Kidney capillary endothelial cell (primary cell): ENCODE measurements at places on chromosomes 2 and 18.

DNA sequence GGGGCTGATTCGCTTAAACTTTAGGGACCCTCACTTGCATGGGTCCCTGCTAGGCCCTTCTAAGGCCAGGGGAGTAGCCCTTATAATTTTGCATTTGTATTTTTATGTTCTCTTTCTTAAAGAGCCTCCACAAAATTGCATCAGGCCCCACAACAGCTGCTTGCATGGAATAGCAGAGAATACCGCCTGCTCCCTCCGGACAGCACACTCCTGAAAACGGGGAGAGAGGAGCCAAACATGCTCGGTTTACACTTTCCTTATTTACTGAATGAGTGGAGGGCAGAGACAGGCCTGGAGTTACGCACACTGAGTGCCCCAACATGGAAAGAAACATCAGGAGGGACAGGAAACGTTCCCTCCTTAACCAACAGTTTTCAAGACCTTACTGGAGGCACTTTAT is 132.2 kb downstream of the ANTXR1 start:
- DNase-seq, result no peak

- DNase-seq, result no peak
Observed at GRCh38 chr2:229043681-229044080, 227.4 kb downstream of the PID1 start.

GRCh38 chr2:234329202-234329960 is 167.5 kb downstream of the ARL4C start:
- DNase-seq, result no peak

DNA sequence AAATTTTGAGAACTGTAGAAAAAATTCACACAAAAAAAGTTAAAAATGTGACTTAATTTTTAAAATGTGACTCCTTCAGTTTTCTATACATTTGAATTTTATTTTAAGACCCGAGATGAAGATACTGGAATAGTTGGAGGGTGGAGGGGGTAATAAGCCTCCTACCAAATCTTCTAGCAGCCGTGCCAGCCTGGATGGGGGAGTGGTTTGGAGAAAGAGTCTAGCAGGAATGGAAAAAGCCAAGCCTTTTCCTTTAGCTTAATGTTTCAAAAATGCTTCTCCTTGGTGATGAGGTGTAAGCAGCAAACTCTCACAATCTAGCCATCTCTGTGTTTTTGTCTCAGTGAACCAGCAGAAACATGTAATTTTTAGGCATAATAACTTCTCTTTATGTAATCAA is 14.7 kb downstream of the CASP8 start:
- DNase-seq, result no peak

DNA sequence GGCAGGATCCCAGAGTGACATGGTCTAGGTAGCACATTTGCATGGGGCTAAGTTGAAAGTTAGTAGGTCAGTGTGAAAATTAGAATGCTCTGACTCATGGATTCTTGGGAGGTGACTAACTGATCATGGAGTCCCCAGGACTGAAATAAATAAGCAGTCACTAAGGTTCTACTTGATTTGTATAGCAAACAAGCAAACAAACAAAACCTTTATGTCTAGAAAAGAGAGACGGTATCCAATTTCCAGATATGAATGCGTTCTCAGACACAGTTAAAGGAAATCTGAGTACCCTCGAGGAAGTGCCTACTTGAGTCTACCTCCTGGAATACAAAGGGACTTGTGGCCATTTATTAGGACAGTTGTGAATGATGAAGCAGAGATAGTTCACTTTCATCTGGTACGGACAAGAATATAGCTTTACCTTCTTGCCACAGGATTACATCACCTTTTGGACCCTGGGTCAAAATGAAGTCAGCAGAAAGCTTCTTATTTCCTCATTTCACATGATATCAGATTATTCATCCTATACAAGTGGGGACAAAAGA is 54.3 kb upstream of the AGPS start:
- peak; percentile 94 for DNase-seq

DNA sequence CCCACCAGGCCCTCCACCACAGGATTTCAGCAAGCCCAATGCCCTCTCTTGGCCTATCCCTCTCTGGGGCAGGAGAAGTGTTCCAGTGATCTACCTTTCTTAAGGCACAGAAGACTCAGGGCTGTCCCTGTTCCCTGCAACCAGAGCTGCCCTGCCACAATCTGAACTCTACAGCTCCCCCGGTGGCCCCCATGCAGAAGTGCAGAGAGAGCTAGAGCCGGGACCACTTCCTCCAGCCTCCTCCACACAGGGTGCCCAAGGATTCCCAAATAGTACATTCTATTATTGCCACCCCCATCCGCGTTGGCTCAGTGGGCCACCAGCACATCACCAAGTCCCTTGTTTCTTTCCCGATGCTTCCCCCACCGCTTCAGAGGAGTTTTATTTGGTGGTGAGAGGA is 114.8 kb upstream of the PTPRM start:
- peak; percentile 33 for DNase-seq

DNA sequence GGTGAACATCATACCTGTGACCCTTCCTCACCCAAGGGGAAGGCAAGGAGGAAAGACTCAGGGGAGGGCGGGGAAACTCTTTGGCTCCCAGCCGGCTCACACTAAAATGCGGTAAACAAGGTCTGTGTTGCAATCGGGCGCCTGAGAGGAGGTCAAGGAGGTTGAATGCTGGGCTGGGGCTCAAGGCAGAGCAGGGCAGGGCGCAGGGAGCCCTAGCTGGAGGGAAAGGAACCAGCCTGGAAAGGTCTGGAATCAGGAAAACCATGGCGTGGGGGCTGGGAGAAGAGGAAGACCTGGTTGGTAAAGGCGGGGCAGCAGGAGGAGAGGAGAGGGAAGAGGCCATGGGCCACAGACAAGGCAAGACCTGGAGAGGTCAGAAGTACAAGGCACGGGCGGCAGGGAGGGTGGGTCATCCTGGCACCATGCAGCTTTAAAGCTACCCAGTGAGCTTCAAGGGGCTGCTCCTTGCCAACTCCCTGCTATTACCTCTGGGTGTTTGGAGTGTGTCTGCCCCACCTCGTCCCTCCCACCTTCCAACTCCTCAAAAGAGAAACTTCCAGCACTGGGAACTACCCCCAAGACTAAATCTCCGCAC is 4.8 kb upstream of the TMEM37 start:
- DNase-seq, result no peak

- no peak for DNase-seq
Observed at GRCh38 chr2:39640107-39640506, 25.6 kb upstream of the TMEM178A start.

DNA sequence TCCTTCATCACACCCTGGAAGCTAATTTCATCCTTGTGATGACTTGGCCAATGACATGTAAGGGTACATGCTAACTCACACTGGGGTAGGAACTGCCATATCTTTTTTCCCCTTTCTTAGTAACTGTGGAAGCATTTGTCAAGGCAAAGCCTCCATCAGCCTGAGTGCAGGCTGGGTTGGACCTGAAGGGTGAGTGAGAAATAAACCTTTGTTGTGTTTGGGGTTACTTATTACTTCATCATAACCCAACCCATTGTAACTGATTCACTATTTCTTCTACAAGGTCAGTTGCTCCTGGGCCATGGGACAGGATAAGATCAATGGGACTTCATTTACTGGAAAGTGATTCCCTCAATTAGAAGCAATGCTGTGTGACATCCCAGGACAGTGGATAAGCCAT is 108.4 kb downstream of the COL6A3 start:
- no peak for DNase-seq

DNA sequence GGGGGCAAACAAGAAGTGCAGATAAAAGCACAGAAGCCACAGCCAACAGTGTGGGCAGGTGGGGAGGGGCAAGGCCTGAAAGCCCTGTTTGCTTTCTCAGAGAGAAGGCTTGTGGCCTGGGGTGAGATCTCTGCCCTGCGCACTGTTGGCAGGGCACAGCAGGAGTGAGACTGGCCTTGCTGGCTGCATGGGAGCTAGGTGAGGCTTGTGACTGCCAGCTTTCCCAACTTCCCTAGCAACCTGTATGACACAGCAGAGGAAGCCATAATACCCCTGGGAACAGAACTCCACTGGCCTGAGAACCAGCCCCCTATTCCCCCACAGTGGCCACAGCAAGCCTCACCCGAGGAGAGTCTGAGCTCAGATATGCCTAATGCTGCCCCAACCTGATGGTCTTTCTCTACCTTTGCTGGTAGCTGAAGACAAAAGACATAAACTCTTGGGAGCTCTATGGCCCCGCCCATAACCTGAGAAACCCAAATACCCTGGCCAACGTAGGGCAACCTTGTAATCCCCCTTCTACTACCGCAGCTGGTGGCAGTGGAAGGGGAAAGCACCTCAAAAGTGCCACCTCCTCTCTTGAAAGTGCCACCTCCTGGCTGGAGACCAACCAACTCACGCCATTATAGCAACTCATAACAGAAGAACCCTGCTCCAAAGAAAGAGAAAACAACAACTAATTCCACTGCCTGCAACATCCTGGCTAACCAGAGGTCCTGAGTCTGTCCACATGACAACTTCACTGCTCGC is 44.4 kb downstream of the LCT start:
- DNase-seq, result no peak

DNA sequence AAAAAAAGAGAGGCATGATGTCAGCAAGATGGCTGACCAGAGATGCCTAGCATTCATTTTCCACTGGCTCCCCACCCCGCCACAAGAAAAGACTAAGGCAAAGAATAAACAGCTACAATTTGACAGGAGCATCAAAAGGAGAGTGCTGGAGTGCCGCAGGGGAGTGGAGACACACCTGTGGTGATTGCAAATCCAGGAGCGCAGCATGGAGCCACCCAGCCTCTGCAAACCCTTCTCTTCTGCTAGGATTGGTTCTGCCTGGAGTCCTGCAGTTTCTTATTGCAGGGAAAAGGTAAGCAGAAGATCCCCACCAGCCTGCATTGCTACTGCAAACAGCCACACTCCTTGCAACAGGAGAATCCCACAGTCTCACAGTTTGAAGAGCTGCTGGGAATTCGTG is 26.1 kb downstream of the BOLL start:
- no peak for DNase-seq

DNA sequence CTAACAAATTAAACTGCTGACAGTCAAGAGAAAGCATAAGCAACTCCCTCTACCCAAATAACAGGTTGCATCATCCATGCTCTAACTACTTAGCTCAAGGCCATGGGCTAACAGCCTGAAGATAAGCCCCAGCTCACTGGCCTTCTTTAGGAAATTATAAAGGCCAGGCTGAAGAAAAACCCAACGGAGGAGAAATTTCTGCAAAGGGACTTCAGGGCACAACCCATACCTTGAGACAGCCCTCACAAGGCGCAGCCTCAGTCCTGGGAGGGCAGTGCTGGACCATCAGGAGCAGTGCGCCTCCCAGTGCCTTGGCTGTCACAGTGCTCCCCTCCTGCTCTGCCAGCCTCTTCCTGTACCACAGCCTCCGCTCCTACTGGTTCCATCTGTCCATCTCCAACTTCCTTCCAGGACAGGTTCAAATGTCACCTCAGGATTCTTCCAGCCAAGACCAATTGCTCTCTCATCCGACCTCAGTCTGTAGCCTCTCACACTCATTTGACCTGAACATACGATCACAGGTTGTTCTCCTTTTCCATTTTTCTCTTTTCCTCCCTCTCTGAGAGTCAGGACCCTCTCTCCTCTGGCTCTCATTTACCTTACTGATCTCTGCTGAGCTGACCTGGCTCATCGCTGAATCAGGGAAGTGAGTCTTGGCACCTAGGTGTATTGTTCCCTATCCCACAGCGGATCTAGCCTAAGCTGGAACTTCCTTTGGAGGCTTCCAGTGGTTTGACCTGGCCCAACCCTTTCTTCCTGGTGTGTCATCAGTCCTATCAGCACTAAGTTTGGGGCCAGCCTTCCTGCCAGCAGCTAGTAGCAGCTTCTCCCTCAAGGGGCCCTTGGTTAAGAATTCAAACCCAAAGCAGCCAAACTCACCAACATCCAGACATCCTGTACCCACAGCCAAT is 1.9 kb downstream of the MCFD2 start:
- DNase-seq, result peak; percentile 80

DNA sequence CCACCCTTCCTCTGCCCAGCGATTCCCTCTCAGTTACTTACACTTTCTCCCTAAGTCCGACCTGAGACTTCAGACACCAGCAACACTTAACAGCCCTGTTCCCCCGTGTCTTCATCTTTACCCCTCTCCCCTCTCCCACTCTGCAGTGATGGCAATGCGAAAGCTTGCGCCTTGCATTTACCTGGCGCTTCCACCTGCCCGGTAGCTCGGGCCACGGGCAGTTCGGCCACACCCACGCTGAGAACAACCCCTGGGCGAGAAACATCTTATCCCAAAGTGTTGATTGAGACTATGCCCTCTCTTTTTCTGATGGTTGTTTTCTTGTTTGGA is 558 bp downstream of the DNAJC10 start:
- DNase-seq, result no peak
